ENCODE measurements at places on chromosomes 16 and 17.

GRCh38 chr16:89931305-89931896, 8.3 kb downstream of the TUBB3 start:
- no peak for DNase-seq

DNA sequence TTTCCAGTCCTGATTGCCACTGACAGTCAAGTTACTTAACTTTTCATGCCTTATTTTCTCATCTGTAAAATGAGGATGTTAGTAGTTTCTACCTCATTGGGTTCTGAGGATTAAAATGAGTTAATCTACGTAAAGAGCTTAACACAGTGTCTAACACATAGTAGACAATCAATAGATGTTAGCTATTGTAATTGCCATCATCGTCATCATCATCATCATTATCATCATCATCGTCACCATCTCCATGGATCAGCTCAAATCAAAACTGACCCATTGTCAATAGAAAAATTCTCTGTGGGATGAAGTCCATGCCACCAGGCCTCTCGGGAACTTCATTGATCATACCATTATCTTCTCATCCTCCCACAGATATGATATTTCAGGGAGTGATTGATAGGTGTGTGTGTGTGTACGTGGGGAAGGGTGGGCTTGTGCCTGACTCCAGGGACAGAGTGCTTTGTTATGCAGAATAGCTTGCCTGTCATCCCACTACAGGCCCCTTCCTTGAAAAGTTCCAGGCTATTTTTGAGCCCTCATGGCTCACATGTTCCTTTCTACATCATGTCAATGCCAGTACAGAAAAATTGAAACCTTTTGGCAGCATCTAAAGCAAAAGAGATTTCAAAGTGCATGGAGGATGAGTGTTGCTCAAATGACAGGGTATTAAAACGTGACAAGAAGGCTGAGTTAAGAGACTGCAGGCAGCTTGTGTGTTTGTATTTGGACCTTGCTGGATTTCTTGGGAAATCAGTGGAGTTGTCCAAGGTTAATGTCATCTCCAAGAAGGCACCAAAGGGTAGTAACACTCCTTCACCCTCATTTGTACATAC, 133.9 kb downstream of the PRKCB start:
- no peak for DNase-seq

GRCh38 chr17:80921159-80921558, 70.5 kb upstream of the CHMP6 start:
- no peak for DNase-seq

- no peak for DNase-seq
Measured at GRCh38 chr16:27240948-27241531, 27.5 kb downstream of the NSMCE1 start.

DNA sequence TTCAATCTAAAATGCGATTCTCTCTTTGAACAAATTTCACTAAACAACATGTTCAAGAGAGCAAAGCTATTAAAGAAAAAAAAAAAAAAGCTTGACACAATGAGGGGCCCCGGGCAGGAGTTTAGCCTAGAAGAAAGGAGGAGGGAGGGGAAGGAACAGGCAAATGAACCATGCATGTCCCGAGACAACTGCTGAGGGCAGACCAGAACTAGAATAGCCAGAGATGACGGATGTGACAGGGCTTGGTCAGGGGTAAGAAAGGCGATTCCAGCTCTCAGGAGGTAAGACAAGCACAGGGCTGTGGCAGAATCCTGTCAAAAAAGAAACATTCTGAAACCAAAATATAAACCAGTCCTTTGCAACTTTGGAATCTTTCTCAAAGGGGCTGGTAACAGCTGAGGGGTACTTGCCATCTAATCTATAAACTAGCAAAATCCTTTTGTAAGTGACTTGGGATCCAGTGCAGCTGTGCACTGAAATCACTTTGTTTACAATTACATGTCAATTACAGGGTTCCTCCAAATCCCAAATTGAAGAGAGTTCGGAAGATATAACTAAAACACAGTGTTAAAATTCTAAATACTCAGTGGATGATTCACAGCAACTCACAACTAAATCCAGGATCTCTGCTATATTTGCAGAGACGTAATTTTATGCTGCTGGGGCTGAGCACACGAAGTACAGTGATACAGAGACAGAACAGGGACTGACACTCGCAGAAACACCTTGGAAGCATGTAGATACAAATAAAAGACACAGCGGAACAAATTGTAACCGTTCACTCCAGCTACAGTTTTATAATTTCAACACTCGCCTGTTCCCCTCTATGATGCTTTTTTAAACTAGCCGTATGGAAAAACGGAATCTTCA, 567.4 kb upstream of the ZFHX3 start:
- DNase-seq, result no peak

- DNase-seq, result no peak
Measured at GRCh38 chr16:80113873-80114574, 426.8 kb upstream of the DYNLRB2 start.

- no peak for DNase-seq
Measured at GRCh38 chr16:66930189-66930588, 4.0 kb downstream of the CIAO2B start.

GRCh38 chr17:1797323-1797722, 32.4 kb downstream of the SMYD4 start:
- no peak for DNase-seq

GRCh38 chr16:11232852-11233726, 22.9 kb downstream of the SOCS1 start:
- DNase-seq, result peak; percentile 80

GRCh38 chr17:55432358-55433028, 10.9 kb upstream of the MMD start:
- no peak for DNase-seq

GRCh38 chr17:42049834-42050392, 488 bp downstream of the C17orf113 start:
- DNase-seq, result no peak

DNA sequence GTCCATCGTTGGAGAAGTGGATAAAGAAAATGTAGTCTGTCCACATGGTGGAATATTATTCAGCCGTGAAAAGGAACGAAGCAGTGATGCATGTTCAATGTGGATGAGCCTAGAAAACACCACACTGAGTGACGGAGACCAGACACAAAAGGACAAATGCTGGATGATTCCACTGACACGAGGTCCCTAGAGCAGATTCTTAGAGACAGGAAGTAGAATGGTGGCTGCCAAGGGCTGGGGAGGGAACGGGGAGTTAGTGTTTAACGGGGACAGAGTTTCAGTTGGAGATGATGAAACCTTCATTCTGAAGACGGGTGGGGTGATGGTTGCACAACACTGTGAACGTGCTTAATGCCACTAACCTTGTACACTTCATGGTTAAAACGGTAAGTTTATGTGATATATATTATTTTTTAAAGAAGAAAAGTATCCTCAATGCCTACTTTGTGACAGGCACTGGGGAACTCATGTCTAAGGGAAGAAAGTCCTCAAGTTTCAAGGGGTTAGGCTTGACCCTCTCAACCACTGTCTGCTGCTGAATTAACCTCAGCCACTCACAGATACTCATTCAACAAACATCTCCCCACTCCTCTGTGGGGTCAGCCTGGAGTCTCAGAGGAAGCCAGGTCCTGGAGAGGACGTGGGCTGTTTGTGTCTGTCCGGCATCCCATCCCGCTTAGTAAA, 17.6 kb downstream of the C16orf74 start:
- DNase-seq, result no peak

DNA sequence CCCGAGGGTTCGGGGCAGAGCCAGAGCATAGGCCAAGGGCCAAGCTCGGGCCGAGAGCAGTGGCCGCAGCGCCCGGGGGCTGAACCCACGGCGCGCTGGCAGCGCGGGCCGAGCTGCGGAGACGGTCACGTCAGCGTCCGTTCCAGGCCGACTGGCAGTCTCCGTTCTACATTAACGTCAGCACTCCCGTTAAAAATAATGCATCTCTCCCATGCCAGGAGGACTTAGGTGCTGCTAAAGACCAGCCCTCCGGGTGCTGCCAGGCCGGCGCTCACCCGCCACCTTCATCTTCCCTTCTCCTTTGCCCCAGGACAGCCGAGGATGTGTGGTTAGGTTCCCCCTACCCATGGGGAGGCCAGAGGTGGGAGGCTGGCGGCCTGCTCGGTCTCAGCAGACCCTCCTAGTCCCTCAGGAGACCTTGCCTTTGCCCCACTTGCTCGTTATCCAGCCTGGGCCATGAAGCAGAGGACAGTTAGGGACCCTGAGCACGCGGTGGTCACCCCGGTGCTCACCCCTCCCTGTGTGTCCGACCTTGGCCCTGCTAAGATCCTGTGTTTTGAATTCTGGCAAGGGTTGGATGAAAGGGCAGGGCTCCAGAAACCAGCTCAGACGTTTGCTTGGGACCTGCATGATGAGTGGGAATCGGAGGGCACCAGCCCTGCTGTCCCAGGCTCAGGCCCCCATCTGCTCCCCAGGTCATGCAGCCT, 572 bp downstream of the MPG start:
- DNase-seq, result no peak

- no peak for DNase-seq
Measured at GRCh38 chr17:4209611-4210010, 54.2 kb downstream of the ANKFY1 start.

- no peak for DNase-seq
Measured at GRCh38 chr17:37375706-37376105, at the start of gene C17orf78. Gene C17orf78 (plus strand): TSS chr17:37375985. CDS start chr17:37376093, 108 bp downstream.

DNA sequence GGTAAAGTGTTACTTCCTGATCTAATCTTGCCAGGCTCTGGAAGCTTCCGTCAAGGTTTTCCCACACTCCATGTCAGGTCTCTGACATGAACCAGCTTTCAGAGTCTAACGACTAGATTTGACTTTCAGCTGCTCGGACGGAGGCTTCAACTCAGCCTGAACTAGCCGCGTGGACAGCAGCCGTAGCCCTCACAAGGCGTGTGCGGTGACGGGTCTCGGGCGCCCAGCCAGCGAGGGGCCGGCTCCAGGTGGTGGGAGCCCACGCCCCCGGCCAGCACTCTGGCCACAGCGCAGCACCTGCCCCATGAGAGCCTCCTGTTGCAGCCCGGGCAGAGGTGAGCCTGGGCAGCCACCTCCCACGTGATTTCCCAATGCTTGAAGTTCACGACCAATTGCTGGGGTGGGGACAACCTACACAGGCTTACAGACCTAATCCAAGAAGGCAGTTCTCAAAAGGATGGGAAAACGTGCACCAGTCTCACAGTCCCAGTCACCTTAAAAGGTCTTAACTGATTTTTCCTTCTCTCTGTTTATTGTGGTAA, 45.5 kb downstream of the TBC1D16 start:
- DNase-seq, result no peak

GRCh38 chr17:73436954-73437353, 125.2 kb upstream of the CDC42EP4 start:
- no peak for DNase-seq

DNA sequence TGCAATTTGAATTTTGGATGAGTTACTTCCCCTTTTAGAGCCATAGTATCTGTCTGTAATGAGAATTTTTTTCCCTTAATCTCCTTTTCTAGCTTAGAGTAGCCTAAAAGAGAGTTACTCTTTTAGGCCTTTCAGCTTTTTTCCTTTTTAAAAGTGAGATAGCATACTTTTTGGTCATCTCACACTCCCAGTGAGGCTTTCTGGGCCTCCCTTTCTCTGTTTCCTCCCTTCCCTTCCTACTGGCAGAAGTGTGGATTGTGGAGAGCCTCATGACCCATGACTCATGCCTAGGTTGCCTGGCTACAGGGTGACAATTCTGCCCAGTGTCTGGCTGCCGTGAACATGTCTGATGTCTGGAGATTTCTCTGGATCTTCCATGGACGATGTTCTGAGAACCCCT, 15.2 kb downstream of the KRT23 start:
- DNase-seq, result no peak

DNA sequence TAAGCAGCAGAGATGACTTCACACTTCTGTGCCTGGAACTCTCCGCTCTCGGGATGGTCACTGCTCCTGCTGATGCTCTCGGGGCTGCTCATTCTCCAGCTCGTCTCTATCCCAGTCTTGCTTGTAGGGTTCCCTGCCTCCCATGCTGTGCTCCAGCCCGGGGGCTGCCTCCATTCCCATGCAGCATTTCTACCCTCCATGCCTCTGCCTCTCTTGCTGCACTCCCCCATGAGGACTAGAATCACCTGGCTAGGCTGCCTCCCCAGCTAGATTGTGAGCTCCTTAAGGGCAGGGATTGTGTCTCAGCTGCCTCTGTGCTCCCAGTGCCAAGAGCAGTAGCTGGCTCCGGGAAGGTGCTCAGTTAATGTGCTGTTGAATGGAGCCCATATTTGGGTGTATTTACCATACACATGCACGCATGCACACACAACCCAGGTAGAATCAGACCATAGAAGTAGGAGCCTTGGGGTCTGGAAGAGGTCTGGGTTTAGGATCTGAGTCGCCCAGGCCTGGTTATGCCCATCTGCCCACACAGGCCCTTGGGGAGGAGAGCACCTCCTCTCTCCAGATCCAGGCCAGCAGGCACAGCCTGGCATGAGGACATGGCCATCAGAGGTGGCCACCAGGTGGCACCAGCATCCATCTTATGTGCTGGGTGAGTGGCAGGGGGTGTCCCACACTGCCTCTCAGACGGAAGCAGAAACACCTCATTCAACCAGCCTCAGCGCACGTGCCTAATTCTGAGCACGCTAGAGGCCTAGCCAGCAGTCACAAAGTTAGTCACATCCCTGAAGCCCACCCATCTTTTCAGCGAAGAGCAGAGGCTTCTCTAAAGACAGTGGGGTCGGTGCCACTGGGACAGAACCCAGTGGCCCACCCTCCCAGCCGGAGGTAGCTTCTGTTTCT, 9.3 kb downstream of the GIT1 start:
- peak; percentile 78 for DNase-seq
